Sigmoid colon (tissue), 7 donors: ENCODE measurements at places on chromosomes 7 and 10. TPM values are rescaled to one million over a fixed set of nuclear protein-coding genes. Genes with fewer than 3 reads are reported as not detected.

Gene SNCG
- total RNA-seq = 24.2 TPM

Gene CACNA2D1
- 95.7 TPM for total RNA-seq

Gene FEZF1
- total RNA-seq = not detected

Gene CHRM2
- 121 TPM for total RNA-seq

Gene MMD2
- not detected for total RNA-seq

Gene GPR158
- 0.54 TPM for total RNA-seq

Gene TMEM229A
- total RNA-seq = not detected

Gene KBTBD2
- 28.5 TPM for total RNA-seq

Gene ADAMTS14
- 0.41 TPM for total RNA-seq

Gene MSMB
- total RNA-seq = not detected

Gene SUN3
- total RNA-seq = not detected

Gene NKX1-2
- not detected for total RNA-seq

Gene CD36
- total RNA-seq = 35.6 TPM

Gene OPALIN
- total RNA-seq = not detected

Gene PAPSS2
- total RNA-seq = 7.1 TPM

Gene FAM237B
- total RNA-seq = not detected

Gene MYPN
- not detected for total RNA-seq

Gene C10orf67
- not detected for total RNA-seq

Gene SPDYE3
- total RNA-seq = not detected

Gene OR2A5
- not detected for total RNA-seq

Gene ANKRD1
- not detected for total RNA-seq

Gene CXCL12
- total RNA-seq = 79.6 TPM

Gene CYP3A7
- 0.33 TPM for total RNA-seq
